ENCODE measurements at places on chromosomes 12 and 14.

DNA sequence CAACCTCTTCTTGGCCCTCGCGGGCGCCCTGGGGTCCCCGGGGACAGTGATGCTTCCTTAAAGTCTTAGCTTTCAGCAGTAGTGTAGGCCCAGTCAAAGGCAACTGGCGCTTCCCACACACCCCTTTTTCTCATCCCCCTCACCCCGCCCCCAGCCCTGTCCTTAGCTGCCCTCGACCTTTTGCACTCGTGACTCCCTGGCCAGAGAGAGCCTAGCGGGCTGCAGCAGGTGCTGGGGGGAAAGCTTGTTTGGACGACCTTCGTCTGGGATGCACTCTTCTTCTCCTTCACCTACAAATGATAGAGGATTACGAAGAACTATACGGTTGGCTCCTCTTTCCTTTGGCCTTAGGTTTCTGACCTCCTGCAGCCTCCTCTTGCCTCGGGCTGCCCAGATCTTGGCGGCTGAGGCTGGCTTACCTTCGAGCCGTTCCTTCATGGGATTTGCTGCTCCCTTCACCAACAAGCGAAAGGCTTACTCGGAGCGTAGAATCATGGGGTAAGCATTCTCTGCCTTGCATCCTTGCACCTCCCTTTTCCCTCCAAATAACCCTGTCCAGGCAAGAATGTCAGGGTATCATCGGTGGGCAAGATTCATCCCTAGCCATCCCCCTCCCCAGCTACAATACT is 815 bp downstream of the COQ10A start:
- DNase-seq = no peak

GRCh38 chr12:26771861-26772260 is 61.1 kb downstream of the ITPR2 start:
- DNase-seq = no peak

DNA sequence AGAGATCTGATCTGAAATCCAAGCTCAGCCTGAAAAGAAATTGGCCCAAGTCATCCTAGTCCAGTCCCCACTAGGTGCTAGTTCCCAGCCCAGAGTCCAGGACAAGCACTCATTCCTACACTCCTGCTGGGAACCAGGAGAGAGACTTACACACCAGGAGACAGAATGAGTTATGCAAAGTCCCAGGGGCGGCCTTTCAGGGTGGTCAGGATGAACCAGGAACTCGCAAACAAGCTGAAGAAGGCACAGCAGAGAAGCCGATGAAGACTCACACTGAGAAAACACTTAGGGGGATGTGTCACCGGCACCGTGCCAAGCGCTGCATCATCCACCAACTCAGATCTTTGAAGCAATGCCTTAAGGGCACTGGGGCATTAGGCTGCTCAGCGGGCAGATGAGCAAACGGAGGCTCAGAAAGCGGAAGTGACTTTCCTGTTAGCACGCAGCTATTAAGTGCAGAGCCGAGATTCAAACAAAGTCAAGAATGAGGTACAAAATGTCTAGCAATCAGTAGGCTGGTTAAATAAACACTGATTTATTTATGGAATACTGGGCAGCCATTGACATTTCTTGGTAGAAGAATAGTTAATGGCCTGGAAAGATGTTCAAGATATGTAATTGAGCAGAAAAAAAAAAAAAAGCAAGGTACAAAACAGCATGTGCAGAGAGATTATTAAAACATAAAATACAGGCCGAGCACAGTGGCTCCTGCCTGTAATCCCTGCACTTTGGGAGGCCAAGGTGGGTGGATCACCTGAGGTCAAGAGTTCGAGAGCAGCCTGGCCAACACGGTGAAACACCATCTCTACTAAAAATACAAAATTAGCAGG is 78.7 kb downstream of the LRRC74A start:
- DNase-seq = peak; percentile 54

DNA sequence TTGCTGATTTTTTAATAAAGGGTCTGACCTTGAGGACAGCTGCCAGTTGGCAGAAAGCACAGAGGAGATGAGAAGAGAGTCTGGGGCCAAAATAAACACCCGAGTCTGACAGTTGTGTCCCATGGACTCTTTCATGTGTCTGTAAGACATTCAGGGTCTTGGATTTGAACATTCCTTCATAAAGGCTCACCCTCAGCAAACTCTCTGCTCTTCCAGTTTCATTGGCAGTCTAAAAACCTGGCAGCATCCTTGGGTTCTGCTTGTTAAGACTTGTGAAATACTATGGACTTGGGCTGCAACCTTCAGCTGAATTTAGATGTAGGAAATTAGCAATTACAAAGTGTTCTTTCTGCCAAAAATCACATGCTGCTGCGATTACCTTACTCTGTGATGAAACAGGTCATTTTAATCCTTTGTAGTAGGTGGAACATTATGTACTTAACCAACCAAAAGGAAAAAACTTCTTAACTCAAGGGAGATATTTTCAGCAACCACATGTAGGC is 32.0 kb upstream of the LMNTD1 start:
- no peak for DNase-seq

- no peak for DNase-seq
Measured at GRCh38 chr12:104012331-104012730, 37.7 kb downstream of the GLT8D2 start.

GRCh38 chr14:75783602-75784313 is 122.7 kb downstream of the TTLL5 start:
- DNase-seq = no peak

- DNase-seq = no peak
Measured at GRCh38 chr12:56163533-56164344, 5.6 kb downstream of the MYL6 start.

DNA sequence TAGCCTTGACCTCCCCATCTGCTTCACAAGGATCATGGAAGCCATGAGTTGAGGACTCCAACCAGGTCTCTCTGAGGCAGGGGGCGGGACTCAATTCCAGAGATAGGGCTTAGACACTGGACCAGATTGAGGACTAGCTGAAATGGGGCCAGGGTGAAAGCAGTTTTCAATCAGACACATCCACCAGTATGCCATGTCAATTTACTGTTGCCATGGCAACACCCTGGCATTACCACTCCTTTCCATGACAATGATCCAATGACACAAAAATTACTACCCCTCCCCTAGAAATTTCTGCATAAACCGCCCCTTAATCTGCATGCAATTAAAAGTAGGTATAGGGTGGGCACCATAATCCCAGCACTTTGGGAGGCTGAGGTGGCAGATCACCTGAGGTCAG is 18.6 kb upstream of the DCAF5 start:
- DNase-seq = no peak

DNA sequence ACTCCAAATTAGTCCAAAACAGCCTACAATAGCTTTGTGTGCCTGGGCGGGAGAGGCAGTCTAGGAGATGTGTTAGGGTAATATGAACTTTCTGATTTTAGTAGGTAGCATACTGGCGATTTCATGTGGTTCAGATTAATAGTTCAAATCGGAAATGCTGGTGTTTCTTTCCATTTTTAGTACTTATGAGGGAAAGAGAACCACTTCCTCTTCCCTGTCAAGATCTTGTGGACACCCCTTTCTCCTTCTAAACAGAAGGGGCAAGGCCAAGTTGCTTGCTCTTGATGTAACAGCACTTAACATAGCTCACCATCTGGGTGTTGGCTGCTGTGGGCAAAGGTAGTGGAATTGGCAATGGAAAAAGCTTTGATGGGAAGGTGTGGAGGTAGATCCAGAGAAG is 32.2 kb upstream of the IGF1 start:
- DNase-seq = no peak

DNA sequence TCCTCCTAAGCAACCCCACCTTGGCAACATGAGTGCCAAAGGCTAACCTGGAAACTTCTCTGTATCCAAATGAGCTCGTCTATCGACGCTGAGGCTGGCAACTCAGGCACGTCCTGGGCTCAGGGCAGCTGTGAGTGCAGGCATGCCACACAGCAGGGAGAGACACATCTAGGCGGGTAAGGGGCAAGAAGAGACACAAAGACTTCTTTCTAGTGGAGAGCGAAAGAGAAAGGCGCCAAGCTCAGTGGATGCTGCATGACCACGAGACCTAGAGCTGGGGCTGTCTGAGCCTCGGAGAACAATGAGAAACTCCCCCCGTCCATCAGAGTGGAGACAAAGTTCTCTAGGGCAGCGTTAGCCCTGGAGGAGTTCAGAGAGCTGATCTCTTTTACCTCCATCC is 170.4 kb downstream of the CALM1 start:
- DNase-seq = no peak

GRCh38 chr12:12636641-12637040 is 25.0 kb downstream of the CREBL2 start:
- no peak for DNase-seq

DNA sequence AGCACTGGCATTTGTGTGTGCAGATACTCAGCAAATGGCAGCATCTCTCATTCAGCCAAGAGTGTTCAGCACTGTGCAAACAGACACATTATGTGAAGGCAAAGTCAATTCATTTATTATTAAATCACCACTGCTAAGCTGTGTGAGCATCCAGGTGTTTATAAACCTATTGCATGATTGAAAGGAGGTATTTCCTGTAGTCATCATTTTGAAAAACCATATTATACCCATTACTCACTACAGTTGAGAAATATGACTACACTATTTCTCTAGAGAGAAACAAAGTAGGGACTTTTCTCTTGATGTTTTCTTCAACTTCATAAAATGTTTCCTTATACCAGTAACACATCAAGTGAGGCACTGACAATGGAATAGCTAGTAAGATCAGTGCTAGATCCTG is 13.7 kb downstream of the SPX start:
- DNase-seq = no peak

- no peak for DNase-seq
Measured at GRCh38 chr12:66571361-66571915, 107.4 kb downstream of the GRIP1 start.

- no peak for DNase-seq
Measured at GRCh38 chr12:71024281-71024680, 103.7 kb upstream of the PTPRR start.

DNA sequence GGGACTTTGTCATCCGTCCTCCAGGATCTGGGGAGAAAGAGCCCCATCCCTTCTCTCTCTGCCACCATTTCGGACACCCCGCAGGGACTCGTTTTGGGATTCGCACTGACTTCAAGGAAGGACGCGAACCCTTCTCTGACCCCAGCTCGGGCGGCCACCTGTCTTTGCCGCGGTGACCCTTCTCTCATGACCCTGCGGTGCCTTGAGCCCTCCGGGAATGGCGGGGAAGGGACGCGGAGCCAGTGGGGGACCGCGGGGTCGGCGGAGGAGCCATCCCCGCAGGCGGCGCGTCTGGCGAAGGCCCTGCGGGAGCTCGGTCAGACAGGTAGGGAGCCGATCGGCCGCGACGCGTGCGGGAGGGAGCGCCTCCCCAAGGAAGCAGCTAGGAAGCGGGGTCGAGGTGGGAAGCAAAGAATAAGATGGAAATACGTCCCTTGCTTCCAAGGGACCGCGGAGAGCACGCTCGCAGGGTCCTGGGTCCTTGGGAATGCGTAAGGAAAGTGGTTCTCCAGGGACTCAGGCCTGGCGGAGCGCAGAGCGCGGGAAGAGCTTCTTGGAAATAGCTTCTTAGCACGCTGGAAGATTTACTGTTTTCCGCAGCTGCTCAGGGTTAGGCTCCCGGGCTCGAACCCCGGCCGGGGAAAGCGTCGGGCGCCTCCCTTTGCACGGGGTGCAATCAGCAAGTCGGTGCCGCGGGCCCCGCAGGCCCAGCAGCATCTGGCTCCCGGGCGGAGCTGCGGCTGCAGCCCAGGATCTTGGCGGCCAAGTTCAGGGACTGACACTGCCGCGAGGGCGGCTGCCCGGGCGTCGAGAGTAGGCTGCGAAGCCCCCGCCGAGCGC is 457 bp downstream of the SOCS2 start:
- no peak for DNase-seq

GRCh38 chr14:73795974-73796373 is 55.7 kb upstream of the PTGR2 start:
- DNase-seq = no peak

- DNase-seq = no peak
Measured at GRCh38 chr12:14540801-14541462, 26.8 kb downstream of the PLBD1 start.

- no peak for DNase-seq
Measured at GRCh38 chr14:28321475-28322244, 444.9 kb upstream of the FOXG1 start.

DNA sequence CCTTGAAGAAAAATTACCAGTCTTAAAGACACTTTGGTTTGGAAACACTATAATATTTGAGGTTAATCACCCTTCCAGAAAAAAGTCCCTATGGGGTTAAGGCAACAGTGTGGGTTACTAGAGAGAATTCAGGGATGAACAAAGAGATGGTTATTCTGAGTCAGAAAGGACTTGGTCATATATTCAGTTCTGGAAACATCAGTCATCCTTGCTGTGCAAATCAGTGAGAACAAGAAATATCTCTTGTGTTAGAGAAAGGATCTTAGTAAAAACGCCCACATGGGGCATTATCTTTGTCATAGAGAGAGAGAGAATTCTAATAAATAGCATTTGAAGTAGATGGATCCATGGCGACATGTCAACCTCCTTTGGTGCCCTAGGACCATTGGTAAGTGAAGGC is 59.4 kb upstream of the E2F7 start:
- DNase-seq = no peak

DNA sequence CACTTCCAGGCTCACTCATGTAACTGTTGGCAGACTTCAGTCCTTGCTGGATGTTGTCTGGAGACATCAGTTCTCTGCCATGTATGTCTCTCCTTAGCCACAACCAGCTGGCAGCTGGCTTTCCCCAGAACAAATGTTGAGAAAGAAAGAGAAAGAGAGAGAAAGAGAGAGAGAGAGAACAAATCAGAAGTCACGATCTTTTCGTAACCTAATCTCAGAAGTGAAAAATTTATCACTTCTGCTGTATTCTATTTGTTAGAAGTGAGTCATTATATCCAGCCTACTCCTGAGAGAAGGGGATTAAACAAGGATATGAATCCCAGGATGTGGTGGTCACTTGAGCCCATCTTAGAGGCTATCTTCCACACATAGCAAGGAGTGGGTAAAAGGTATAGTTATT is 101.2 kb downstream of the BTG1 start:
- no peak for DNase-seq

DNA sequence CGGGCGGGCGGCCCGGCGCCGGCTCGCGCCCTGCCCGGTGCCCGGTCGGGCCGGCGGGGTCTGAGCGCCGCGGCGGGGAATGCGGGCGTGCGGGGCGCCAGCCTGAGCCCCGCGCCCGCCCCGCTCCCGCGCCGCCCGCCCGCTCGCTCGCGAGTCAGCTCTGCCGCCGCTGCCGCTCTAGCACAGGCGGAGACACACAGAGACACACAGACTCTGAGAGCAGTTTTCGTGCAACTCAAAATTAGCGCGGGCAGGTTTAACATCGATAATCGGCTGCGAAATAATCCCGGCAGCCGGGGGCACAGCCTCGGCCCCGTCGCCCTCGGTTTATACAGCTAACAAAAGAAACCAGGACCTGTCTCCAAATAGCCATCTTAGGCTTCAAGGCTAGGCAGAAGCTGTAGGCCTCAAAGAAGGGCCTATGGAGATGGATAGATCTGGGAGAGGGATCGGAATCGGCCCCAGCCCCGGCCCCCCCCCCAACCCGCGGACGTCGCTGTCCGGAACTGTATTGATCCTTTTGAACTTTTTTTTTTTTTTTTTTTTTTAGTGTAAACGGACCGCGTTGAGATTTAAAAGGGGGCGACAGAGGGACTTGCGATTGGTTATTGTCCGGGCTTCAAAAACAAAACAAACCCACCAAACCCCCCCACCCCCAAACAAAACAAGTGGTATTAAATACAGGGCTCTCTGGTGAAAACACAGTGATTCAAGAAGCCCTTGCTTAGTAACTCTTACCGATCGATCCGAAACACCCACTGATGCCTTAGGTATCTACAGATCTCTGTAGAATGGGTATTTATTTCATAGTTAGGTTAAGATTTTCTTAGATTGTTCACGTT is 1.1 kb downstream of the ARID2 start:
- peak; percentile 39 for DNase-seq

GRCh38 chr12:11719678-11720099 is 70.2 kb downstream of the ETV6 start:
- DNase-seq = no peak
